ENCODE measurements at places on chromosomes 6 and 20. TPM values are rescaled to one million over a fixed set of nuclear protein-coding genes. Genes with fewer than 3 reads are reported as not detected.

TDRD6 gene
- polyA plus RNA-seq, result 0.10 TPM

NFATC2 gene
- polyA plus RNA-seq, result 5.4 TPM

ESR1 gene
- polyA plus RNA-seq, result under 0.01 TPM

TAGAP gene
- polyA plus RNA-seq, result 1.8 TPM

KCNB1 gene
- 2.5 TPM for polyA plus RNA-seq

DNA sequence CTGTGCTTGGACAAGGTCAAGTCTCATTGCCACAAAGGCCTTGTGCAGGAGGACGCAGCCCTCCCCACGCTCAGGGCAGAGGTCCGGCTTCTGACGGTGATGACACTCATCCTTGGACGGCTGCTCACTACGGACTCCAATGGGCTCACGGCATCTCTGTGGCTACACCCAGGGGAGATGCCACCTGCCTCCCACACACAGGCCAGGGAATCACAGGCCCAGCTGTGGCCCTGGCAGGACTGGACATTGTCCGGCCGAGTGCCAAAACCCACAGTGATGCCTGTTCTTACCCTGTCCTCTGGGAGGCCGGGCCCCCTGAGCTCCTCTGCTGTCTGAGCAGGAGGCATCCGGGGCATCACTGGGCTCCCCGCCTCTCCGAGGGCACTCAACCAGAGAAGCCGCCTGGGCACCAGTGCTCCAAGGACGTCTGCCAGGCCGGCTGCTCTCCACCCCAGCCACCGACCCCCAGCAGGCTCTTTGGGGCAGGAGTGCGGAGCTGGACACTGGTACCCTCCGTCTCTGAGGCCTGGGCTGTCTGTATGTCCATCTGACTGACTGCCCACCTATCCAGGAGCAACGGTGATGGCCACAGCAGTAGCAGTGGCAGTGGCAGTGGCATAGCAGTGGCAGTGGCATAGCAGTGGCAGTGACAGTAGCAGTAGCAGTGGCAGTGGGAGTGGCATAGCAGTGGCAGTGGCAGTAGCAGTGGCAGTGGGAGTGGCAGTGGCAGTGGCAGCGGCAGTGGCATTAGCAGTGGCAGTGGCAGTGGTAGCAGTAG lies 1.9 kb downstream of the RBBP8NL start:
- peaks cover 7% of the 10 kb centered on the region for H3K27me3 ChIP-seq
- no peaks in the 10 kb centered on the region for H3K36me3 ChIP-seq

DNA sequence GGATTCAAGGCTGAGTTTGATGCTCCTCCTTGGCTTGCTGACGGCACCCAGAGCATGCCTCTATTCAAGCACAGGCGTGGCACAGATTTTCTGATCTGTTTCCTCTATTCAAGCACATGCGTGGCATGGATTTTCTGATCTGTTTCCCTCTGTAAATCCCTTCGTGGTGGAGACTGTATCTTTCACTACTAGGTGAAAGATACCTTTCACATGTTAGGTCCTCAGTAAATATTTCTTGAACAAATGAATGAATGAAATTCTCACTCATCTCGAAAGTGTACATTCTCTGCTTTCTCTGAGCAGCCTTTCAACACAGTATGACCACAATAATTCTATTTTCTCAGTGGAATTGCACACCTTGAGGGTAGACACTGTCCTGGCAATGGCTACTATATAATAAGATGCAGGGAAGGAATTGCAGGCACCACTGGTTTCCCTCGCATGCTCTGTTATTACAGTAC lies 72.6 kb upstream of the F13A1 start:
- DNase-seq, result no peak
- no peaks in the 10 kb centered on the region for H3K27me3 ChIP-seq
- no peak overlapping the region for H3K4me3 ChIP-seq

- H3K4me3 ChIP-seq, result no peak overlapping the region
- H3K27me3 ChIP-seq, result no peaks in the 10 kb centered on the region
- H3K36me3 ChIP-seq, result no peaks in the 10 kb centered on the region
These were observed 285.6 kb downstream of the CDKAL1 start for GRCh38 chr6:20819774-20820400.

DNA sequence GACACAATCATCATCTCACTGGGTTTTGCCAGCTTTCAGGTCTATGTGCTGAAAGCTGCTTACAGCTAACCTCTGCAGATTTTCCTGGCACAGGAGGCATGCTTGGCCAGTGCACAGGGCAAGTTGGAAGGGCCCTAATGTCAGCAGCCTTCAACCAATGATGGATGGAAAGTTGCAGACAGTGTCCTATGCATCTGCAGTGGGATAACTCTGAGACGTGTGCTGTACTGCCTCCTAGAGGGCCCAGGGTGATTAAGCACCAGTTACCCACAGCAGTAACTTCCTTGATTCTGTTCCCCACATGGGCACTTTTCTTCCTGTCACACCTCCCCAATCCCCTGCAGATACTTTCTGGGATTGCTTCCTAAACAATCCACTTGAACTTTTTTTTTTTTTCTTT lies 38.6 kb downstream of the OVOL2 start:
- H3K4me1 ChIP-seq, result no peaks in the 10 kb centered on the region
- H3K27me3 ChIP-seq, result no peaks in the 10 kb centered on the region
- H3K27ac ChIP-seq, result no peak overlapping the region
- no peaks in the 10 kb centered on the region for H3K36me3 ChIP-seq
- no peak for DNase-seq

- no peaks in the 10 kb centered on the region for H3K36me3 ChIP-seq
- H3K27me3 ChIP-seq, result no peaks in the 10 kb centered on the region
- no peak overlapping the region for H3K27ac ChIP-seq
- no peak overlapping the region for H3K4me3 ChIP-seq
These were observed 388.2 kb downstream of the TBC1D32 start for GRCh38 chr6:120945905-120946594.

DNA sequence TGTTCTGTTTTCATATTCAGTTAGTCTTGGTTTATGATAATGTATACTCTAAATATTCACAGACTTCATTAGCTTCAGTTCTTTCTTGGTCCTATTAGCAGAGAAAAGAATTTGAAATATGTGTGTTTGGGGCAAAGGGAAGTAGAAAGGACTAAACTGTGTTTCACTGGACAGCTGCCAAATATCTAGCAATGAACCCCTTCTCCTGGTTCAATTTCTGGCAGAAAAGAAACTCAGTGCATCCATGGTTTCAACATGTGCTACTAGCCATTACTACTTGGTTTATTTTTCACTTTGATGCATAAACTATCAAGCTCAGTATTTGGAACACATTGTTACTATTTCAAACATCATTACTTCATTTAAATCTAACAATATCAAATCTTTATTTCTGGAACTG lies 43.6 kb downstream of the FBXL4 start:
- H3K4me1 ChIP-seq, result no peaks in the 10 kb centered on the region
- no peak overlapping the region for H3K27ac ChIP-seq
- H3K27me3 ChIP-seq, result no peaks in the 10 kb centered on the region
- no peak for DNase-seq

GRCh38 chr20:9794831-9795230 lies 44.0 kb downstream of the PAK5 start:
- no peak overlapping the region for H3K27ac ChIP-seq
- H3K4me1 ChIP-seq, result no peaks in the 10 kb centered on the region
- H3K27me3 ChIP-seq, result no peaks in the 10 kb centered on the region
- H3K36me3 ChIP-seq, result no peaks in the 10 kb centered on the region
- H3K4me3 ChIP-seq, result no peak overlapping the region
- DNase-seq, result no peak

GRCh38 chr6:12845224-12846004 lies 128.8 kb downstream of the PHACTR1 start:
- H3K27me3 ChIP-seq, result no peaks in the 10 kb centered on the region
- no peaks in the 10 kb centered on the region for H3K36me3 ChIP-seq
- no peak overlapping the region for H3K4me3 ChIP-seq
- H3K4me1 ChIP-seq, result no peaks in the 10 kb centered on the region
- DNase-seq, result no peak

- H3K27ac ChIP-seq, result no peak overlapping the region
- H3K36me3 ChIP-seq, result no peaks in the 10 kb centered on the region
- DNase-seq, result peak; percentile 41
- H3K27me3 ChIP-seq, result no peaks in the 10 kb centered on the region
- H3K4me3 ChIP-seq, result no peak overlapping the region
These were observed 78.2 kb upstream of the CST7 start for GRCh38 chr20:24870881-24871280.

DNA sequence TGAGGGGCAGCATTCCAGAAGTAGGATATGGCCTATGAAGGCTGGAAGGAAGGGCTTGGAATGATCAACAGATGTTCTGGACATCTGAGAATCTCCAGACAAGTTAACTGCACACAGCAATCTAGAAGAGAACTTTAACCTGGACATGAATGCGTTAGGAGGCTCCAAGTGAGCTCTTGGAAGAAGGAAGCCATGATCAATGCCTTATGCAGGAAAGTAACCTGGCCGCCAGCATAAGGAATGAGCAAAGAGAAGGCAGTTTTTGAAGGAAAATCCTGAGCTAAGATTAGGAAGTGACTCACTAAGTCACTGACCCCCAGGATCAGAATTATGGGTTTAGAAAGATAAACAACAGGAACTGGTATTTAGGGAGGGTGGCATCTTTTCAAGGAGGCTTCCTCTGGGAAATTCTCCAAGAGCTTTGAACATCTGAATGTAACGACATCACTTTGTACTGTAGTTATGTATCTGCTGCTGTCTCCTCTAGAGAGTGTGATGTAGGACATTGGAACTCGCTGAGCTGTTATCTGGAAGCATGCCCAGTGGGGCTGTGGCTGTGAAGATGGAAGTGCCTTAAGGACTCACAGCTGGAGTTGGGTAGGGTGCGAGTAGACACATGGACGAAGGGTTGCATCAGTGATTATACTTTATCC lies 236.8 kb downstream of the PACRG start:
- H3K4me1 ChIP-seq, result no peaks in the 10 kb centered on the region
- H3K4me3 ChIP-seq, result no peak overlapping the region
- H3K27ac ChIP-seq, result no peak overlapping the region
- H3K36me3 ChIP-seq, result no peaks in the 10 kb centered on the region
- DNase-seq, result peak; percentile 78

Data from sigmoid colon (tissue), 7 donors.